COLO829 (cell line): ENCODE measurements at places on chromosomes 5 and 9.

GRCh38 chr5:149638546-149639241, 57.4 kb downstream of the ARHGEF37 start:
- DNase-seq = no peak

DNA sequence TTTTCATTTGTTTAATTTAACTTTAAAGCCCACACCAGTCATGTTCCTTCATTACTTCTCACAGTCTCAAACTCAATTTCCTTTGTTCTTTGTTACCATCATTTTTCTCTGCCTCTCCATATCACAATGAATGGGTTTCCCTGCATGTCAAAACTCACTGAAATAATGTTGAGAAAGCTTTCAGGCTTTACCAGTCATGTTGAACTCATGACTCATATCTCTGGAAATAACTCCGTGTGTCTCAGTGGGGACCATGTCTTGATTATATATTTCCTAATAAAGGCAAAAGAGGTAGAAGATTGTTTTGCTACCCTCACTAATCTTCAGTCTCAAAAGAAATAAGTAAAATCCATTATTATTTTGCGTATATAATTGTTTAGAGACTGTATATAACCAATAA, 231.2 kb downstream of the CHSY3 start:
- peak; percentile 1 for DNase-seq

GRCh38 chr9:126490871-126491567, 122.7 kb upstream of the LMX1B start:
- peak; percentile 56 for DNase-seq

DNA sequence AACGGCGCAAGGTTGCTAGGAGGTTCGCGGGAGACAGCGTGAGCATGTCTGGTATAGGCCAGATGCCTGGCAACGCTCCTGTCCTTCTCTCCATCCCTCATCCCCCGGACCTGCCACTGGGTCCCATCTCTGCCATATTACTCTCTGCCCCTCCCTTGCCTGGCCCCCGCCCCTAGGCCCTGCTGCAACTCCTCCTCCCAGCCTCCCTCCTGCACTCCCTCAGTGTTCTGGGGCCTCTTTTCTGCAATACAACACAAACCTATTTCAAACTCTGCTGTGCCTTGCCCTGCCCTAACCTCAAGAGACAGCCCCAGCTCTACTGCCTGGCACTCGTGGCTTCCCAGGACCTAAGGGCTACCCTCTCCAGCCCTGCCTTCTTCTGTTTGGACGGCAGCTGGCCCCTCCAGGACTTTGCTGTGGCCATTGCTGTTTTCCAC, 8.9 kb upstream of the DBN1 start:
- no peak for DNase-seq

GRCh38 chr5:146428658-146429057, 18.5 kb upstream of the TCERG1 start:
- no peak for DNase-seq

DNA sequence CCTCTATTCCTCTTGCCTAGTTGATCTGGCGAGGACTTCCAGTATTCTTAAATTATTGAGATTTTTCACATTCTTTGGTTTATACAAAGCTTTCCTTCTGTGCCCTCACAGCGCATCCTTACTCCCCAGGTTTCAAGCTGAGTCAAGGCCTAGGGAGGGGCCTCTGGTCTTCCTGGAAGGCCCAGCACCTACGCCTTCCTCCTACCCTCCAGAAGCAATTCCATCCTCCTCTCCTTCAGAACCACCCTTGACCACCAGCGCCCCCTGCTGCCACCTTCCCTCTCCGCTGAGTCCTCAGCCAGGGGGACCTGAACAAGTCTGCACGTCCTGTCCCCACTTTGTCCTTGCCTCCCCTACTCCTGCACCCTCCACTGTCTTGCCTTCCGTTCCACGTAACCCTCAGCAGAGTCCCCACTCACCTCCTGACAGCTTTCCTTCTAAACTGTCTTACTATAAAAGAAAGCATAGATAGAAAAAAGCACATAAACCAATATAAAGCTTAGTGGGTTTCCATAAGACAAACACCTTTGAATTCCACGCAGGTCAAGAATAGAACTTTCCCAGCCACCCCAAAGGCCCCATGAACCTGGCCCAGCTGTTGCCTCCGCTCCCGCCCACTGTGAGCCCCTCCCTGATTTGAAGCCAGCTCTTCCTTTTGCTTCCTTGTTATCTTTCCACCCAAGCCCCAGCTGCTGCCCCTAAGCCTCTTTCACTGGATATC, 63.0 kb upstream of the CTSL start:
- DNase-seq = peak; percentile 94

GRCh38 chr9:128370367-128370751, 815 bp upstream of the URM1 start:
- no peak for DNase-seq

- DNase-seq = peak; percentile 47
Observed at GRCh38 chr9:108386859-108387384, 468.9 kb downstream of the ACTL7B start.

GRCh38 chr5:133423618-133424282, 188.6 kb downstream of the FSTL4 start:
- DNase-seq = peak; percentile 30

- peak; percentile 9 for DNase-seq
Observed at GRCh38 chr5:80125022-80125961, 90.1 kb downstream of the THBS4 start.

- no peak for DNase-seq
Observed at GRCh38 chr9:72315510-72316311, 49.3 kb downstream of the ZFAND5 start.
